ENCODE measurements at places on chromosomes 7 and 10.

DNA sequence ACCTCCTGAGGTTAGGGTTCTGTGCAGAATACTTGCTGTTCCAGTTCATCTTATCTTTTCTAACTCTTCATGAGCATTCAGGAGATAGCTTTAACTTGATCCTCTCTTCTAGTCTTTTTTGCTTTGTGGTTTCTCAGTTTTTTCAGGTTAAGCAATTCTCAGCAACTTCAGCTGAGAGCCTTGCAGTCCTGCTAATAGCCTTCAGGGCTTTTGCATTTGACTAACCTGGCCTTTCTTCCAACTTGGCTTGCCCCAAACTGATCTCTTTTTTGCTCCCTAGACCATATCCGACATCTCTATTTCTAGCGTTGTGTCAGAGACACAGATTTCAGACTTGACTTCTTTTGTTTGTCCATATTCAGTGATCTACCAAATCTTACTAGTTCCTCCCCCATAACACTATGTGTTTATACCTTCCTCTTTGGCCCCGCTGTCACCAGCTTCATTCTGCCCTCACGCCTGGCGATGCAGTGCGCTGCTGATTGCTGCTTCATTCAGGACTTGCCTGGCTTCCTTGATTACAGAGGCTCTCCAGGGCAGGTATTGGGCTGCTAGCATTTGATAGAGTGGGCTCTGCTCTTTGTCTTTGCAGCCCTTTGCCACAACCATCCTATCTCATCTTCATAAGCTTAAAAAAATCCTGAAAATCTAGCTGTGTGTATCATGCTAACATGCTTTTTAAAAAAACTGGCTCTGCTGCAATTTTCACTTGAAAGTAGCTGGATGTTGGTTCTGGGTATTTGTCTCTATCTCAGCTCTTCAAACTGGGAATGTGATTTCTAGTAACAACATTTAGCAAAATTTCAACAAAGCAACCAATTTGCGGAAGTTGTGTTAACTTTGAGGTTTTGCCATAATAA, 9.6 kb downstream of the CUL1 start:
- DNase-seq = peak; percentile 65

DNA sequence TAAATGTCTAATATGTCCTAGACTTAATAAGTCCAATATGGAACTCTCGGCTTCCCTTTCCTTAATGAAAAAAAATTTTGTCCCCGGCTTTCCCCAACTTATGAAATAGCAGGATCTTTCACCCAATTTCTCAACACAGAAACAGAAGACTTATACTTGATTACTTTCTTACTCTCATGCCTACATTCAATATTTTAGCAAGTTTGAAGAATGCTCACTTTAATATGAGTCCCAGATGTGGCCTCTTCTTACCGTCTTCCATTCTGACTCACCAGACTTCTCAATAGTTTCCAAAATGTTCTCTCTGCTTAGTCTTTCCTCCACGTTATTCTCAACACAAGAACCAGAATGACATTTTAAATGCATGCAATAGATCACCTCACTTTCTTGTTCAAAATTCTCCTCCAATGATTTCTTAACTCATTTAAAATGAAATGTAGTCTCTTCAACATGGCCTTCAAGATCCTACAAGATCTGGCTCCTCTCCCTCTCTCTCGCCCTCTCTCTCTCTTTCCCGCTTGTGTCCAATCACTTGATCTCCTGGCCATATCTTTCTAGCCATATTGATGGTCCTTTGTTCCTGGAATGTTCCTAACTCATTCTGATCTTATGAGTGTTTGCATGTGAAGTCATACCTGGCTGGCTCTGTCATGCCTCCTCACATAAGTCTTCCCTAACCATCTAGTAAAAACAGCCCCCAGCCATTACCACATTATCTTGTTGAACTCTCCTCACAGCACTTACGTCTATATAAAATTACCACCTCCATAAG, 119.7 kb upstream of the FAM3C start:
- no peak for DNase-seq

- DNase-seq = no peak
Measured at GRCh38 chr10:26696786-26697162, 727 bp upstream of the PDSS1 start.

DNA sequence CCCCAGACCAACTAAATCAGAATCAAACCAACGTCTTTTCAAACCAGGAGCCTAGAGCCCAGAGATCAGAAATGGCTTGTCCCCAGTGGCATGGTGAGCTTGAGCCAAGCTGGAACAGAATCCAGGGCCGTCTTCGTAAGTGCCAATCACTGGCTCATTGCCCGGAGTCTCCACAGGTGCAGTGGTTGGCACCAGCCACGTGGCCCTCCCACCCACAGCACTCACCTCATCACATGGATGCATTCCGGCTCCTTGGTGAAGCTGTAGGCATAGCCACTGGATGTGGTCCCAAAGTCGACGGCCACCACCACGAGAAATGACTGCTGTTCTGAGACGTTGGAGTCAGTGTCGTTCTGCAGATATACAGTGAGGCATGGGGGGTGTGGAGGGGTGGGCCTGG, 37.4 kb downstream of the HSPA12A start:
- no peak for DNase-seq

Measured in umbilical cord (tissue), 2 donors.